Activated T-cell treated with anti-CD3 and anti-CD28 coated beads, Interleukin-2, amount 50 U/mL, for 72 hours (primary cell): ENCODE measurements at places on chromosomes 12 and 14. TPM values are rescaled to one million over a fixed set of nuclear protein-coding genes. Genes with fewer than 3 reads are reported as not detected.

C12orf60 gene
- total RNA-seq = 2.4 TPM

CCDC197 gene
- 2.2 TPM for total RNA-seq

AQP5 gene
- not detected for total RNA-seq

KRT75 gene
- not detected for total RNA-seq

GPR162 gene
- total RNA-seq = 0.93 TPM

KRT73 gene
- total RNA-seq = 1.3 TPM

SERPINA4 gene
- not detected for total RNA-seq

DPF3 gene
- total RNA-seq = 0.62 TPM

CLEC2B gene
- 28.0 TPM for total RNA-seq

CCDC175 gene
- not detected for total RNA-seq

PTGER2 gene
- total RNA-seq = 6.2 TPM

INHBE gene
- 4.8 TPM for total RNA-seq

PLEKHG7 gene
- not detected for total RNA-seq

SAMD15 gene
- 0.19 TPM for total RNA-seq

RAB3IP gene
- 38.7 TPM for total RNA-seq

NUAK1 gene
- 0.14 TPM for total RNA-seq

WIF1 gene
- 0.22 TPM for total RNA-seq

MIP gene
- not detected for total RNA-seq

SLC17A8 gene
- total RNA-seq = not detected

AVPR1A gene
- total RNA-seq = not detected

EXOC3L4 gene
- not detected for total RNA-seq

NTF3 gene
- not detected for total RNA-seq

PDZRN4 gene
- not detected for total RNA-seq

TMED10 gene
- 187 TPM for total RNA-seq

CACNA1C gene
- 0.14 TPM for total RNA-seq

TMEM132C gene
- total RNA-seq = not detected

TESPA1 gene
- 86.5 TPM for total RNA-seq

POTEG gene
- total RNA-seq = not detected

DPY19L2 gene
- 1.9 TPM for total RNA-seq

OR6C2 gene
- not detected for total RNA-seq

NRXN3 gene
- not detected for total RNA-seq

NKX2-1 gene
- not detected for total RNA-seq

RPL36AL gene
- 217 TPM for total RNA-seq

UNC79 gene
- total RNA-seq = 0.05 TPM

NOVA1 gene
- total RNA-seq = not detected

IL31 gene
- total RNA-seq = 8.0 TPM
